Dermis microvascular lymphatic vessel endothelial cell (primary cell): ENCODE measurements at places on chromosomes 7 and 10. TPM values are rescaled to one million over a fixed set of nuclear protein-coding genes. Genes with fewer than 3 reads are reported as not detected.

DNA sequence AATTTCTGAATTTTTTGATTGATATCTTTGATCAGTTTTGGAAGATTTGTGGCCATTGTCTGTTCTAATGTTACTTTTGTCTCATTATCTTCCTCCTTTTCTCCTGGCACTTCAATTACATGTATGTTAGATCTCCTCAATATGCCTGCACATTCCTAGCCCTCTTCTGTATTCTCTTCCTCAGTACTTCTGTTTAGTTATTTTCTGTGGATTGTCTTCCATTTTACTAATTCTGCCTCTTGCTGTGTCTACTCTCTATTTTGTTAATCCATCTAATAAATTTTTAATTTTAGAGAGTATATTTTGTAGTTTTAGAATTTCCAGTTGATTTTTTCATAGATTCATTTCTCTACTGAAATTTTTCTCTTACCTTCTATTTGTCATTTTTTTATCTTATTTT, 137.1 kb downstream of the INSYN2A start:
- no peak for DNase-seq

DNA sequence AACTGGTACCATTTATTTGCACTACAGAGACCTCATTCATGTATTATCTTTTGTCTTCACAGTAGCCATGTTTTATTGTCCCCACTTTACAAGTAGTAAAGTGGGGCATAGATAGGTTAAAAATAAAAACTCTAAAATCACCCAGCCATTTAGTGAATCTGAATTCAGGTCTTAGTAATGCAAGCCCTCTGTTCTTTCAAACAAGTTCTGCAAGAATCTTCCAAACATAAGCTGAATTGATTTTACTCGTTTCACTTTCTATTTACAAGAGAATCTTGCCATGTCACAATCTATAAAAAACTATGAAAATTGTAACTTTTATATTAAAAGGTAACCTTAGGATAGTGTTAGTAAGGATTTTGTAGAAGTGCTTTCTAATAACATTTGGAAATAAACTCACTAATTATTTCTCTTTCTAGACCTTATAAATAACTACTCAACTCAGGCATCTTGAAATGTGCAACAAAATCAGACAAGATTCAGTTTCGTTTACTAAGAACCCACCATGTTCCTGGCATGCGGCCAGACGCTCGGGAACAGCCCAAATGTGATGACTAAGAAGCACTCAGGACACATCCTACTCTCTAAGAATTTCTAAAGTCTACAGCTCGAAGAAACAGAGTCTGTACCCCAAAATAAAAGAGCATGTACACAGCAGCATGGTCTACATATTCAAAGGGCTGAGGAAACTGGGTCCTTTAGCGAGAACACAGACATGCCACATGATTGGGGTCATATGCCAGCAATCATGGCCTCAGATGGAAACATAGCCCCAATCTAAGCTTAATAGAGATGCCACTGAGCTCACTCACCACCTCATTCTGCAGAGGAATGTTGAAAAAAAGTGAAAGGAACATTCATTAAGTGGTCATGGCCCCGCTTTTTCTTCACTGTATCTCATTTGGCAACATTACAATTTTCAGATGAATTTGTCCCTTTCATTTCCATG, 167.6 kb downstream of the AMPH start:
- DNase-seq: no peak

DNA sequence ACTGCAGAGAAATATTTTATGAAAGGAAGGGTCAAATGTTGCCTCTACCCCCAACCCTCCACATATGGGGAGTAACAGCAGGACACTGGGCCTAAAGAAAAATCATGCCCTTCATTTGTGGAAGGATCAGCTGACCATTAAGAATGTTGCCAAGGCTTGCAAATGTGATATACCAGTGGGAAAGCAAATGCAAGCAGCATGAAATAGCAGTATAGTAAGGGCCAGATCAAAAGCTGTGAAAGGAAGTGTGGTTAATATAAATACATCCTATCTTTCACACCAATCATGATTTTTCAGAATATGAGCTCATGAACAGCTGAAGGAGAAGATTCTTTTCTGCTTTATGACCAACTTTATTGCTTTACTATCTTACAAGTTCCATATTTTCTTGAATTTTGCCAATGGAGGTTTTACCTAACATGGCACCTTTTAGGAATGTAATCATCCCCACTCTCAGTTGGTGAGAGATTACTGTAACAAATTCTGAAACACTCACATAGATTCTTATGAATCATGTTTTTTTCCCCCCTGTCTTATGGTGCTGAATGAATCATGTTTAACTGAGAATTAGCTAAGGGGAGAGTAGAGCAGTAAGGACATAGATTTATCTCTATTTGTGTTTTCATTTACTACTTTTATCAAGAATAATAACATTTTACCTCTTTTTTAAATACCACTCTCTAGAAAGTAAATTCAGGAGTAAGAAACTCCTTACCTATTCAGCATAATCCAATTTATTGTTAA, 12.1 kb upstream of the ATAD1 start:
- DNase-seq: no peak

- peak; percentile 11 for DNase-seq
Measured at GRCh38 chr7:136687693-136688322, 180.6 kb upstream of the CHRM2 start.

DNA sequence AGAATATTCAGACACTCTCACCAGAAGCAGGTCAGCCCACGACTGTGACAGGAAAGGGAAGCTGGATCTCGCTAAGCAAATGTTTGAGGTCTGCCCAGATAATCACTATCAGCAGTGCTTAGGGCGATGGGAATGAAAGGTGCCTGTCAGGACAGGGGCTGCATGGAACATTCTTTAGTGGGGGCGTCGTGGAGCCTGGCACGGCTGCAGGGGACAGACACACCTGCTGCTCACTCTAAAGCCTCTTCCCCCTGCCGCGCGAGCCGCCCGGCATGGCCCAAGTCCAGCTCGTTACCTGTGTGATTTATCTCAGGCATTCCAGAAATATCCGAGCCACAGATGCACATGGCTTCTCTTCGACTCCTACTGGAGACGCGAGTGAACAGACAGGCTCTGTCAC, 235.5 kb downstream of the GLRX3 start:
- no peak for DNase-seq

- DNase-seq: no peak
Measured at GRCh38 chr7:2209961-2210323, 22.8 kb downstream of the MAD1L1 start.

DNA sequence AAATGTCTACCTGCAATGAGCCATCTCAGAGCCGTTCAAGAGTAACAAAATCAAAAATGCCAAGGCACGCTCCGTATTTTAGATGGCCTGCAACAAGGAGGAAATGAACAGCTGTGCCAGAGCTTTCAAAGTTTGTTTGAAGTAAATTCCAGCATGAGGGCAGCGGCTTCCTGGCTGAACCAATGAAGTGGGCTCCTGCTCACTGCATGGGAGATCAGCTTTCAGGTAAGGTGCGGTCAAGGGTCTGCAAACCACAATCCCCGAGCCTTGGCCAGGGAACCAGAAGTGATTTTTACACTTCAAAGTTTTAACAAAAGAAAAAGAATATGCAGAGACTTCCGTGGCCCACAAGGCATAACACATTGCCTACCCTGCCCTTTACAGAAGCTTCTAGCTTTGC, 120.6 kb downstream of the DIP2C start:
- DNase-seq: no peak

DNA sequence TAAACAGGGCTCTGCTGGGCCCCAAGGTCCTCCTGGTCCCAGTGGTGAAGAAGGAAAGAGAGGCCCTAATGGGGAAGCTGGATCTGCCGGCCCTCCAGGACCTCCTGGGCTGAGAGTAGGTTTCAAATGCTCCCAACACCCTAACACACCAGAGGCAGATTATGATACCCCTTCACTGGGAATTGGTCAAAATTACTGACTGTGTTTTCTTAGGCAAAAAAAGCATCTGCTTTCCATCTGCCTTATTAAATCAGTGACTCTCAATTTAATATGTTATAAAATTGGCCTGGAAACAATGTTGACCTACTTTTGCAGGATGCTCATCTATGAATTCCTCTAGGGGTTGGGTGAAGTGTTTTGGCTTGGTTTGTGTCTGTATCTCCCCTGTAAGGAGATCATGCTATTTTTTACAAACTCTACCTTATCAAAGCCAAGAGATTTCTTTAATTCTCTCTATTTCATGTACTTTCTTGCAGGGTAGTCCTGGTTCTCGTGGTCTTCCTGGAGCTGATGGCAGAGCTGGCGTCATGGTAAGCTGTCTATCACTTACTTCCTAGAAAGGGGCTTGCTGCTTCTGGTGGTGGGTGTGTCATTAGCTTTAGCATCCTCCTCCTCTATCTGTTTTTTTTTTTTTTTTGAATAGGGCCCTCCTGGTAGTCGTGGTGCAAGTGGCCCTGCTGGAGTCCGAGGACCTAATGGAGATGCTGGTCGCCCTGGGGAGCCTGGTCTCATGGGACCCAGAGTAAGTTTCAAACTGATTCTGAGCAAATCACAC, 15.9 kb downstream of the COL1A2 start:
- DNase-seq: no peak

DNA sequence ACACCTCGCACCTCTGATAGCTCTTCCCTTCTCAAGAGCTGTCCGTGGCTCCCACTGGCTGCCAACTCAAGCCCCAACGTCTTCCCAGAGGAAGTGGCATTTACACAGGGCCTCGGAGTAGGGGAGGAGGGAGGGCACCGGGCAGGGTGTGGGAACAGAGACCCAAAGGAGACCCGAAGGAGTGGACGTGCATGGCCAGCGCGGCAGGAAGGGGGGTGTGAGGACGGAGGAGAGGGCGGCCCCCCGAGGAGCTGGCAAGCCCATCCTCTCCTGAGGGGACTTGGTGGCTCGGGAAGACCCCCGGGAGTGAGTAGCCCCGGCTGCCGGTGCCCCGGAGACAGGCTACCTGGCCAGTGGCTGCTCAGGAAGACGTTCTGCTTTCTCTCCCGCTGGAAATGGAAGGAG, 85.9 kb downstream of the FOXL3 start:
- DNase-seq: no peak

GRCh38 chr7:34567906-34568305, 90.1 kb upstream of the NPSR1 start:
- DNase-seq: no peak

DNA sequence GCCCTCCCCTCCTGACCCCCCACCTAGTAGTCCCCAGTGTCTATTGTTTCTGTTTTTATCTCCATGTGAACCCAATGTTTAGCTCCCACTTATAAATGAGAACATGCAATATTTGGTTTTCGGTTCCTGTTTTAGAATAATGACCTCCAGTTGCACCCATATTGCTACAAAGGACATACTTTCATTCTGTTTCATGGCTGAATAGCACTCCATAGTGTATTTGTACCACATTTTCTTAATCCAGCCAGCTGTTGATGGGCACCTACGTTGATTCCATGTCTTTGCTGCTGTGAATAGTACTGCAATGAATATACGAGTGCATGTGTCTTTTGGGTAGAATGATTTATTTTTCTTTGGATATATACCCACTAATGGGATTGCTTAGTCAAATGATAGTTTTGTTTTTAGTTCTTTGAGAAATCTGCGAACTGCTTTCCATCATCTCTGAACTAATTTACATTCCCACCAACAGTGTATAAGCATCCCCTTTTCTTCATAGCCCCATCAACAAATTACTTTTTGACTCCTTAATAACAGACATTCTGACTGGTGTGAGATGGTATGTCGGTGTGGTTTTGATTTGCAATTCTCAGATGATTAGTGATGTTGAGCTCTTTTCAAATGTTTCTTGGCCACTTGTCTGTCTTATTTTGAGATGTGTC, 128.4 kb upstream of the PHYHIPL start:
- DNase-seq: no peak

DNA sequence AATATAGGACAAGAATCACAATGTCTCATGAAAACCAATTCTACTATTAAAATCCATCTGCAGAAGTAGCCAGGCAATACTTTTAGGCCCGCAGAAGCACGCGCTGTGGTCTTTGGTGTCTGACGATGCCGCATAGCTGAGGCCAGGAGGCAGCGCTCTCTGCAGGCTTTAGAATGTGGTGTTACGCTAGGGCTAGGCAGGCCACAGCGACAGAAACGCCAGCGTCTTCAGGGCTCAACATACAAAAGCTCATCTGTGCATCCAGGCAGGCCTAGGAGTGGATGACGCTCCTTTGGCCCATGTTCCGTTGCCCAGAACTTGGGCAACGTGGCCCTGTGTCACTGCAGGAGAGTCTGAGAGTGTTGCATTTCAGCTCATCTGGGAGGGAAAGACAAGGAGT, 601.1 kb upstream of the FOXK1 start:
- DNase-seq: no peak

- no peak for DNase-seq
Measured at GRCh38 chr10:61785473-61786105, 115.9 kb upstream of the ARID5B start.

GRCh38 chr10:34102237-34102673, 712.8 kb downstream of the PARD3 start:
- DNase-seq: peak; percentile 28

GRCh38 chr7:149220534-149220933, 18.9 kb upstream of the ZNF212 start:
- peak; percentile 13 for DNase-seq

- DNase-seq: no peak
Measured at GRCh38 chr10:49113741-49114141, 1.6 kb downstream of the VSTM4 start.

DNA sequence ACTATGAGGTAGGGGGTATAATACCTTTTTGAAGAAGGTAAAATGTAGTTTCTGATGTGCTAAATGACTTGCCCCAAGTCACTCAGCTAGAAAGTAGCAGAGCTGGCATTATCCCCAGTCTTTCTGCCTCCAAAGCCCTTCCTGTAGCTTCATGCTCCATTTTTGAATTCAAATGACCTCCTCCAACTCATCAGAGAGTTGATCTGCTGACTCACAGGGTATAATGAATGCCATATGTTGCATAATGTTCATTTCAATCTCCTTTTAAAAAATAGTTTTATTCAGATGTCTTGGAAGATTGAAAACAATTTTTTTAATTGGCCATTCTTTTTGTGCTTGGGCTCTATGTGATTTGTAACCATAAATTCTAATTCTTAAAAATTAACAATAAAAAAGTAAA, 272.8 kb upstream of the IMMP2L start:
- DNase-seq: no peak

The KCND2 gene
- total RNA-seq: 0.13 and 0.38 TPM in 2 replicates

The OLAH gene
- total RNA-seq: 0.25 and 0.26 TPM in 2 replicates

The BTBD16 gene
- total RNA-seq: under 0.01 TPM in 1 of 2 replicates, not detected in the other

The ITIH5 gene
- 0.26 and 1.0 TPM in 2 replicates for total RNA-seq

The FEZF1 gene
- total RNA-seq: not detected in 2 replicates

The SUN3 gene
- total RNA-seq: not detected in 2 replicates

The EVX1 gene
- not detected in 2 replicates for total RNA-seq

The RBP3 gene
- not detected in 2 replicates for total RNA-seq

The LYZL2 gene
- total RNA-seq: not detected in 2 replicates
